ENCODE measurements at places on chromosomes 16 and 17. TPM values are rescaled to one million over a fixed set of nuclear protein-coding genes. Genes with fewer than 3 reads are reported as not detected.

DNA sequence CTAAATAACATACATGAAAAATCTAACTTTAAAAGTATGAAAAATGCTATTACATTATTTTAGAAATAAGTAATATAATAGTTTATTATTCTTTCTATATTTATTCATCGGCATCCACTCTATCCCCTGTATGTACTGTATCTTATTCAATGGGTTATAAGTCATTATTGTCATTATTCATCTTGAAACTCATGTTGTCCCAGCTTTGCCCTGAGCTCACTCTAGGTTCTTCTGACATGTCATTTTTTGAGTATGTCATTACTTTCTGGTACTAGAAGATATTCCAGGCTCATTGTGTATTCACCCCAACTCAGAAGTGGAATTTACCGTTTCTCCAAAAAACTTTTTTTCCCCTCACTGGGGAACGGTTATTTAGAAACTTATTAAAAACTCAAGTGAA lies 53.0 kb upstream of the MNT start:
- no peak for DNase-seq

DNA sequence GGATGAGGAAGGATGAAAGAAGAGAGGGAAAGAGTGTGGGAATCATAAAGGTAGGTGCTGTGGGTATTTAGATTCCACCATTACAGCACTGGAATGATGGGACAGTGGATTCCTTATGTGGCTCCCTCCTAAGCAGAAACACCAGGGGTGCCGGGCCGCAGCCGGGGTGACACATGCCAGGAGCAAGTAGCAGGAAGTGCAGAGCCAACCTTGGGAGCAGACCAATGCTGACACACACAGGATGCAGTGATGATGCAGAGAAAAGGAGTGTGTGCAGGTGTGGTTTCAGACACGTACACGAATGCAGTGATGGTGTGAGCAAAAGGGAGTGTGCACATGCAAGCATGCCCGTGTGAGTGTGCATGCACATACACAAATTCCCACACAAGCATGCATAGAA lies 338.0 kb downstream of the SLC39A11 start:
- DNase-seq, result no peak

GRCh38 chr17:6366221-6366666 lies 68.7 kb downstream of the AIPL1 start:
- no peak for DNase-seq

DNA sequence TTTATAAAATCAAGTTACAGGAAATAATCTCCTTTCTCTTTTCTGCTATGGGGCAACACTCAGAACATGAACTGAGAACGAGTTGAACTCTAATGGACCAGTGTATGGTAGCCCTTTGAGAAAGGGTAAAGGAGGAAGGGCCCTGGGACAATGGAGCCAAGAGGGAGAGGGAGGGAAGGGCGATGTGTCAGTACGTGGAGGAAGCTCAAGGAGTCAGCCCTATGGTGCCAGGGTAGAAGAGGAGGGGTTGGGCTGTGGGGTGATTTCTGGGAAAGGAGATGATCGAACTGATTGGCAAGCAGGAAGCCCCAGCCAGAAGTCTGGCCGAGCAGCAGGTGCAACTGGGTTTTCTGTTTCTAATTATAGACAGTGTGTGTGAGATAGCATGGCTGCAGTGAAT lies 4.3 kb upstream of the WIPI1 start:
- peak; percentile 20 for DNase-seq

DNA sequence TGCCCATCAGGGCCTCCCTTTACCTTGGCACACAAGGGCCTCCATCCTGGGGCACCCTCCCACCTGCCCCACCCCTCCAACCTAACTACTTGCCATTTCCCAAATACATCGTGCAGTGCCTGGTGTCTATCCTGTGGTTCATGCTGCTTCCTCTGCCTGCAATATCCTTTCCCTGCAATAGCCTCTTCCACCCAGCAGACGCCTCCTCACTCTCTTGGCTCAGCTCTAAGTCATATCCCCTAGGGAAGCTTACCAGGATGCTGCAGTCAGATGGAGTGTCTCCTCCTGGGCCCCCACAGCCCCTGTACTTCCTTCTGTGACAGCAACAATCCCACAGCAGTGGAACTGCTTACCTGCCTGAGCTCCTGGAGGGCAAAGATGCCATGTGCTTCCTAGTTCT lies 36.7 kb downstream of the CCDC182 start:
- no peak for DNase-seq

The NT5M gene
- 3.5 TPM for total RNA-seq

DNA sequence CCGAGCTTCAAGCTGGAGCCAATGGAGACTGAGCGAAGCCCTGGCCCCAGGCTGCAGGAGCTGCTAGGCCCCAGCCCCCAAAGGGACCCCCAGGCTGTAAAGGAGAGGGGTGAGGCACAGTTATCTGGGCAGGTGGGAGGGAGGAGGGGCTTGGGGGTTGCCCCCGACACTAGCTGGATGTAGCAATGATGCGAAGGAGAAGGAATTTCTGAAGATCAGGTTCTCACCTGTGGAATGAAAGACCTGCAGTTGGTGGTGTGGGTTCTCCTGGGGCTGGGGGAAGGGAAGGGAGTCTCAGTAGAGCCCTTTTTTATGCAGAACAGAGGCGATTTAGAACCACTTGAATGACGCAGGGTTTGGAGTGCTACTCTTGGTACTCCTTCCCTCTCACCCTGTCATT lies 1.8 kb downstream of the ZNF263 start:
- DNase-seq, result no peak

- no peak for DNase-seq
Observed at GRCh38 chr17:77320044-77320440, 179.3 kb downstream of the SEC14L1 start.

The FOXC2 gene
- total RNA-seq, result not detected

The P2RX1 gene
- total RNA-seq, result 15.3 TPM

DNA sequence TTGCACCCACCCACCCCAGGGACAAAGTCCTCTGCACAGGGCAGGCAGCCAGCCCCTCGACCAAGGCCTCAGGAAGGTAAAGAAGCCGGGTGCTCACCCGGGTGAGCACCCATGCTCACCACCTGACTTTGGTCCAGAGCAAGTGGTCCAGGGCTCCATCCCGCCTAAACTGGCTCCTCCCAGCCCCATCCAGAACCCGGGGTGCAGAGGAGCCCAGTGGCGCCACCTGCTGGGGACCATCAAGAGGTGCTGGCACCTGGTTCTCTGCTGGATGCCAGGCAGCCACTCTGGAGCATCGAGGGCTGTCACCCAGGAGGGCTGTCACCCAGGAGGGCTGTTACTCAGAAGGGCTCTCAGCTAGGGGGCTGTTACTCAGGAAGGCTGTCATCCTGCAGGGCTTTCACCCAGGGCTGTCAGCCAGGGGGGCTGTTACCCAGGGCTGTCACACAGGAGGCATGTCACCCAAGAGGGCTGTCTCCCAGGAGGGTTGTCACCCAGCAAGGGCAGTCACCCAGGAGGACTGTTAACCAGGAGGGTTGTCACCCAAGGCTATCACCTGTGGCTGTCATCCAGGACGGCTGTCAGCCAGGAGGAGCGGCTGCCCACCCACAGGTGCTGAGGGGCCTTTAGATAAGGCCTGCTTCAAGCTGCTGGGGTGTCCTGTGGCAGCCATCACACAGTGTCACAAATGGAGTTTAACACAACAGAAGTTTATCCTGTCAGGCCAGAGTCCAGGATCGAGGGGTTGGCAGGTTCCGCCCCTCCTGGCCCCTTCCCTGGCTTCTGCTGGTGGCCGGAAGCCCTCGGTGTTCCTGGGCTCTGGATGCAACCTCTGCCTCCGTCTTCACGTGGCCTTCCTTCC lies 98.5 kb downstream of the TNFRSF13B start:
- DNase-seq, result peak; percentile 53

DNA sequence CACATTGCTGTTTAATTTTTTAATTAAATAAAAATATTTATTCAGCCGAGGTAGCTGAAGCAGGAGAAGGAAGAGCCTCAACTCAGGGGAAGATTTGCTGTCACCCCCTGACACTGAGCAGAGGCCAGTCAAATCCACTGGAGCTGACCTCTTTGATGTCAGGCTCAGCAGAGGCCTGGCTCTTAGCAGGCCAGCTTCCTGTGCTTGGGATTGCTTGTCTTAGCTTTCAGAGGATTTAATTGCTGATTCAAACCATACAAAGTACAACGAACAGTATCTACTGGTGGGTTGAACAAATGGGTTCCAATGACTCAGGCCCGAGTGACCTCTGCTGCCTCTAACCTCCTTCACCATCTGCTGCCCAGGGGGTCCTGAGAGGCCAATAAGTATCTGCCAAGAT lies 417.0 kb upstream of the HSBP1 start:
- DNase-seq, result no peak

The TBC1D3 gene
- not detected for total RNA-seq

DNA sequence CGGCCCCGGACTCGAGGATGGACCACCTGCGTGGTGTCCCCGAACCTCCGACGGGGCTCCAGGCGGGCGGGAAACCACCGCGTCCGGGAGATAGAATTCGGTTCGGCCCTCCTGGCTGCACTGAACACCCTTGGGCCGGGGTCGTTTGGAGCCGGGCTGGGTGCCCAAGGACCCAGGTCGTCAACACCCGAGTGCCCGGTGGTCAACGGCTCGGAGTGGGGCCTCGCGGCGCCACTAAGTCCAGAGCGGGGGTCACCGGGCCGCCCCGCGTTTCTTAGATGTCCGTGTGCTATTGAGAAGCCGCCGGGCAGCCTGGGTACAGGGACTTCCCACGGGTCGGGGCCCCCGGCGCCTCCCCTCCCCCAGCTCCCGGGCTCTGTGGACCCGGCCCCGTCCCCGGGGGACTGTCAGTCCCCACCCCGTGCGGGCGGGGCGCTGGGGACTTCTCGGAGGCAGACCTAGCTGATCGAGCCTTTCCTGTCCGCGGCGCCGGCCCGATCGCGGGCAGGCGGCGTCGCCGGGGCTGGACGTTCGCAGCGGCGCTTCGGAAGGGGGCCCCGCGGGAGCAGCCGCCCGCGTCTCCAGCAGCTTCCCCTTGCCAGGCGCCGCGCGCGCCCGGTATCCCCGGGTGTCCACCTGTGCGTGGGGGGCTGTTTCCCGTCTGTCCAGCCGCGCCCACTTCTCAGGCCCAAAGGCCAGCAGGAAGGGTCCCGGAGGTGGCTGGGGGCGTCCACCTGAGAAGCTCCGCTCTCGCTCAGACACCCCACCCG lies 655 bp upstream of the NPTX1 start:
- no peak for DNase-seq

Measured in natural killer cell (primary cell).